ENCODE measurements at places on chromosomes 3 and 15. TPM values are rescaled to one million over a fixed set of nuclear protein-coding genes. Genes with fewer than 3 reads are reported as not detected.

DNA sequence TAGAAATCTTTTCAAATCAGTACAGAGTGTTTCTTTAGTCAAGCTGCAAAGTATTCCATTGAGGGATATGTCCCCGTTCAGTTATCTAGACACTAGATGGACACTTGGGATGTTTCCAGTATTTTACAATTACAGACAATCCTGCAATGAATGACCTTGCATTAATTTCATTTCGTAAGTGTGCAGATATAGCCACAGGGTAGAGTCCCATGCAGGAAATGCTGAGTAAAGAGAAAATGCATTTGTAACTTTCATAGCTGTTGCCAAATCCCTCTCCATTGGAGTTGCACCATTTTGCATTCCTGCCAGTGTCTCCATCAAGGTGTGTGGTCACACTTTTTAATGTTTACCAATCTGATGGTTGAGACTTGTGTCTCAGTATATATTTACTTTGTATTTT, 92.5 kb downstream of the LIPC start:
- no peak for DNase-seq

GRCh38 chr15:62935300-62936081, 107.1 kb upstream of the TPM1 start:
- no peak for DNase-seq

DNA sequence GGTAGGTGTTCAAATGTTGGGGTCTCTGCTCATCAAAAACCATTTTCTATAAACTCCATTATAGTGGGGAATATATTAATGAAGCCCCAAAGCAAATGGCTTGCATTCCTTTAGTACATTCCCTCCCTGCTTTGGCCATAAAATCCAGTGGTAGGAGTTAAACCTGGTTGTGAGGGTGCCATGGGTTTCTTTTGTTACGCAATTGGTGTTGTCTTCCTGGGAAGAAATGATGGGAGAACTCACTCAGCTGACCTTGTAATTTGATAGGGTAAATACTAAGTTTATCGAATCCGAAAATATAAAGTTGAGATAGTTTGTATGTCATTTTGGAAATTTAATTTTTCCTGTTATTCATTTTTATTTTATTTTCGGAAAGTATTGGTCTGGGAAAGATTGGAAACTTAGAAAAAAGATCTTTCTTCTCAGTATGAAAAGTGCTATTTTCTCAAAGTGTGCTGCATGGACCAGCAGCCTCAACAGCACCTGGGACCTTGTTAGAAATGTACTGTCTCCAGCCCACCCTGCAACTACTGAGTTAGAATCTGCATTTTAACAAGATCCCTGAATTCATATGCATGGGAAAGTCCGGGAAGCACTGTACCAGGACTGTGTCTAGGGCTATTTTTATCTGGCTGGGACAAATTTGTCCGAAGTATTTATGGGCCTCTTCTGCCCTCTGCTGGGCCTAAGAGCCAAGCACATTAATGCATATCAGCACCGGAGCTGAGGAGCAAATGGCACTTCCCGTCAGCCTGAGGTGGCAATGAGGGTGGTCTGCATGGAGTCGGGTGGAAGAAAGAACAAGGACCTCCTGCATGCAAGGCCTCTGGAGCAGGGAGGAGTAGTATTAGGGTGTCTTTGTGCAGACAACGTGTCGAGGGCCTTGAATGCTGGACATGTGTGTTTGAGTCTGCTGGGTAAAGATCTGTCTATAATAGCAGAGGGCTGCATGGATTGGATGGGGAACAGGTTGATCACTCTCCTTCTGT, 54.7 kb downstream of the FAM81A start:
- DNase-seq = peak; percentile 90

Gene IL17RD
- 0.72 TPM for total RNA-seq

Gene TRIM71
- total RNA-seq = not detected

Gene ARHGAP31
- 14.1 TPM for total RNA-seq

GRCh38 chr3:126932188-126932931, 50.6 kb upstream of the PLXNA1 start:
- peak; percentile 49 for DNase-seq

GRCh38 chr3:143888846-143889245, 40.6 kb upstream of the SLC9A9 start:
- DNase-seq = no peak

GRCh38 chr15:81863162-81863561, 182.7 kb downstream of the MEX3B start:
- no peak for DNase-seq

DNA sequence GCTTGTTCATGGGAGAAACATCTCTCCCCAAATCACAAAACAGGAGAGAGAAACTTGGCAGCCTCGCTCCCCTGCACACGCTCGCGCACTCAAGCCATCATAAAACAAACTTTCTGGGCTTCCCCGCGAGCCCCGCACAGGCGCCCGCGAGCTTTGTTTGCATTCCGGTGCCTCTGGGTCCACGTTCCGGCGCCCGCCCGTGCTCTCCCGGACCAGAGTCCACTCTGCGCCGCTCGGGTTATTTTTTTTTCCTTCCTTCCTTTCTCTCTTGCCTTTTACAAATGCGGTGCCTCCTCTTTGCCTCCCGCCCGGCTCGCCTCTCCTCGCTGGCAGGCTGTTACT, 363 bp downstream of the MAGI1 start:
- DNase-seq = no peak

DNA sequence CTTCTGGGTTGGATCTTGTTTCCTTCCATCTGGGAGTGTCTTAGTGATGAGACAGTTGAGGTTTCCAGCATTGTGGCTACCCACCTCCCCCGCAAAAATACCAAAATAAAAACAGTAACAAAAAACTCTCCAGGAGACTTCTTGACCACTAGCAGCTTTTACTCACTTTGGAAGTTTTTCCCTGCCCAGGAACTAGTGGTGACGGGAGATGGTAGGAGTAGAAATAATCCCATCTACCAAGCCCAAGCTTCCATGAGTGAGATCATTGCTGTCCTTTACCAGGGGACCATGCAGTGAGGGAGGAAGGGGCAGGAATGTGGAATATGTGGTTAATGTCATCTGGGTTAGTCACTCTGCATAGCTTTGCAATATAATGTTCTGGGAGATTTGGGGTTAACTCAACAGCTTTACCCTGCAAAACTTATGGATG, 187.7 kb downstream of the ITPR1 start:
- no peak for DNase-seq

Gene ANKRD63
- total RNA-seq = 0.37 TPM

DNA sequence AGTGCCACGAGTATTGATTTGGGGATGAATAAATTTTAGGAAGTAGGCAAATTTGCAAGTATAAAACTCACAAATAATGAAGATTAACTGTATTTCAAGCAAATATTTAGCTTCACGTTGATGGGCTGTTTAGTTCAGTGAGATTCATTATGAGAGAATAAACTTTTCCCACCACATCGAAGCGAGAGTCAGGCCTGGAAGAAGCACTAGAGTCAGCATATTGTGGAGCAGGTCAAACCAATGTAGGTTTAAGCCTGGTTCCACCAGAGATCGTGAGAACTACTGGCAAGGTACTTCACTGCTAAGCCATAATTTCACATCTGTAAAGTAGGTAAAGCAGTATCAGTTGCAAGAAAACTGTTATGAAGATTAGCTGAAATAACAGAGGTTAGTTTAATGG, 22.3 kb downstream of the WDR49 start:
- no peak for DNase-seq

GRCh38 chr15:33008284-33008995, 186.1 kb downstream of the FMN1 start:
- DNase-seq = peak; percentile 54

Gene SLC2A2
- total RNA-seq = not detected

Gene ARRDC4
- 79.9 TPM for total RNA-seq

- no peak for DNase-seq
These were observed 22.6 kb downstream of the CRTC3 start for GRCh38 chr15:90552162-90552928.

GRCh38 chr3:170695486-170696064, 109.7 kb upstream of the SLC7A14 start:
- DNase-seq = no peak
